ENCODE measurements at places on chromosomes 1 and 21.

DNA sequence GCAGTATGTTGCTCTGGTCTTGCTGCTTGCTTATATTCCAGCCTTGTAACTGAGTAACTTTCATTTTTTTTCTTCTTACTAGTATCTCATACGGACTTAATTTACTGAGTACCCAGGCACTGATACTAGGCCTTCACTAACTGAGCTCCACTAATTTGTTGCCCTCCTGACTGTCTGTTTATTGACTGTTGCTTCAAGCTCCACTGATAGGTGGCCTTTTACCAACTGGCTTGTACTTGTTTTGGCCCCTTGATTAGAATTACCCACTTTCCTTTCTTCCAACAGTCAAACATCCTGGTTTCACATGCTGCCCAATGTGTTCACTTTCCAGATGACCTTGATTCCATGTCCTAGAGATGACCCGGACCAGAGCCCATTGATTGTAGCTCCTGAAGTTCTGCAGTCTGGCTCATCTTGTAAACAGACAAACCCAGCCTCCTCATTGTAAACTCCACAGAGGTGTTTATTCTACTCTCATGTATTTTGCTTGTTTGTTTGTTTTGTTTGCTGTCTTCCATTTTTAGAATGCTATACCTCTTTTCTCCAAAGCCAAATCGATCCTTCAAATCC lies 27.7 kb downstream of the RGS1 start:
- DNase-seq, result no peak

GRCh38 chr1:91076834-91077233 lies 55.0 kb upstream of the ZNF644 start:
- no peak for DNase-seq

GRCh38 chr1:46820560-46821060 lies 21.8 kb downstream of the CYP4B1 start:
- DNase-seq, result no peak

- DNase-seq, result no peak
These were observed 10.2 kb downstream of the ECE1 start for GRCh38 chr1:21280011-21280471.

GRCh38 chr21:18832950-18833349 lies 429.4 kb upstream of the TMPRSS15 start:
- DNase-seq, result no peak

GRCh38 chr1:17680308-17680707 lies 74.8 kb upstream of the ACTL8 start:
- no peak for DNase-seq

DNA sequence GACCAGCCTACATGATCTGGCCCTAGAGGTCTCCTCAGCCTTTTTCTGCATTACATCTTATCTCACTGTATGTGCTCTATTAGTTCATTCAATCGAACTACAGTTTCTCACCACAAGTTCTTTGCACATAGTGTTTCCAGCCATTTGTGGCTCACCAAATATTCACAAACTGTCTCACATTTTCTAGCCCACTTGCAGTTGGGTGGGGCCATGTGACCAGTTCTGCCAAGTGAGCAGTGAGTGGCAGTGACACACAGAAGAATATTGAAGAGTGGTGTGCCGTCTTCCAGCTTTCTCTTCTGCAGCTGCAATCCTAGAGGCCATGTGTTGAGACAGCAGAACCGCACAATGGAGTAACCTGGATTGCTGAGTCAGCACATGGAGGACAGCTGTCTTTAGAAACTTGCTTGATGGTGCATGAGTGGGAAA lies 103.2 kb upstream of the ZNF644 start:
- DNase-seq, result no peak

GRCh38 chr21:33028287-33028670 lies 2.5 kb downstream of the OLIG2 start:
- DNase-seq, result no peak

- no peak for DNase-seq
These were observed 687.7 kb upstream of the ADGRL4 start for GRCh38 chr1:79694241-79694640.

DNA sequence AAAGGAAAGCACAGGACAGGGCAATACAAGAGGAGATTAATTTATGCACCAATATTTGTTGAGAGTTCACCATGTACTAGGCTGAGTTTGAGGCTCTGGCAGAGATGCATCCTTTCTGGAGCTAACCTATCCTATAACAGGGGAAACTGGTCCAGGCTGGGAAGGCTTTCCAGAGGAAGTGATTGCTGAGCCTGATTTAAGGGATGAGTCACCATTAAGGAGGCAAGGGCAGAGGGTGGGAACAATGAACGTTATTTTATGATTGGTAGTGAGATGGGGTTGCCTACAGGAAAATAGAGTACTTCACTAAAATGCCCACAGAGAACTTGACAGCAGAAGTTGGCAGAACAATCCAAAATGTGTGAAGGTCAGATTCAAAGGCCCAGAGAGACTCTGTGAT lies 141.4 kb downstream of the PLPP3 start:
- DNase-seq, result no peak

DNA sequence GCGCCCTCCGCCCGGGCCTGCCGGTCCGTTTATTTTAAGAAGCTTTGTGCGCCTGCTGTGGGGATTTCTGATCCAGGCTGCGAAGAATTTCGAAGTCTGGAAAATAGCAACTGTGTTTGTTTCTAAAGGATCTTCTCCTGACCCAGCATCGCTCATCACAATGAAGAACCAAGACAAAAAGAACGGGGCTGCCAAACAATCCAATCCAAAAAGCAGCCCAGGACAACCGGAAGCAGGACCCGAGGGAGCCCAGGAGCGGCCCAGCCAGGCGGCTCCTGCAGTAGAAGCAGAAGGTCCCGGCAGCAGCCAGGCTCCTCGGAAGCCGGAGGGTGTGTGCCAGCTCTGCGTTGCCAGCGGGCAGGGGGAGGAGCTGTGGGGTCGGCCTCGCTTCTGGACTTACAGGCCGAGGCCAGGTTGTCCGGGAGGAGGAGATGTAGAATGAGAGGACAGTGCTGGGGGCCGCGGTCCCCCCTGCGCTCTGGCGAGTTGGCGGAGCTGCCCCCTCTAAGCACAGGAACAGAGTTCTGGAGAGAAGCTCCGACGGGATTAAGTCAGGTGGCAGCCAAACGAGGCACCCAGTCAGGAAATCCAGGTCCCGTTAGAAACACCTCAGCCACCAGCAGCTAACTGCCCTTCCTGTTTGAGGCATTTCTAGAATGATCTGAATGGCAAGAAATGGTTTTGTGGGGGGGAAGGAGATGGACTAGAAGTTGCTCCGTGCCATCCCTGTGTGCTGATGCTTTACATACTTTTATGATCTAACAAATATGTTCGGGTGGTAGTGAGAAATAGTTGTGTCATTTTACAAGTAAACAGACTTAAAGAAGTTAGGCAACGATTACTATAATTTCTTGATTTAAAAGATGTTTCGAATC lies 948 bp downstream of the TXLNA start:
- DNase-seq, result no peak

GRCh38 chr1:196309386-196309785 lies 298.9 kb downstream of the KCNT2 start:
- peak; percentile 14 for DNase-seq

DNA sequence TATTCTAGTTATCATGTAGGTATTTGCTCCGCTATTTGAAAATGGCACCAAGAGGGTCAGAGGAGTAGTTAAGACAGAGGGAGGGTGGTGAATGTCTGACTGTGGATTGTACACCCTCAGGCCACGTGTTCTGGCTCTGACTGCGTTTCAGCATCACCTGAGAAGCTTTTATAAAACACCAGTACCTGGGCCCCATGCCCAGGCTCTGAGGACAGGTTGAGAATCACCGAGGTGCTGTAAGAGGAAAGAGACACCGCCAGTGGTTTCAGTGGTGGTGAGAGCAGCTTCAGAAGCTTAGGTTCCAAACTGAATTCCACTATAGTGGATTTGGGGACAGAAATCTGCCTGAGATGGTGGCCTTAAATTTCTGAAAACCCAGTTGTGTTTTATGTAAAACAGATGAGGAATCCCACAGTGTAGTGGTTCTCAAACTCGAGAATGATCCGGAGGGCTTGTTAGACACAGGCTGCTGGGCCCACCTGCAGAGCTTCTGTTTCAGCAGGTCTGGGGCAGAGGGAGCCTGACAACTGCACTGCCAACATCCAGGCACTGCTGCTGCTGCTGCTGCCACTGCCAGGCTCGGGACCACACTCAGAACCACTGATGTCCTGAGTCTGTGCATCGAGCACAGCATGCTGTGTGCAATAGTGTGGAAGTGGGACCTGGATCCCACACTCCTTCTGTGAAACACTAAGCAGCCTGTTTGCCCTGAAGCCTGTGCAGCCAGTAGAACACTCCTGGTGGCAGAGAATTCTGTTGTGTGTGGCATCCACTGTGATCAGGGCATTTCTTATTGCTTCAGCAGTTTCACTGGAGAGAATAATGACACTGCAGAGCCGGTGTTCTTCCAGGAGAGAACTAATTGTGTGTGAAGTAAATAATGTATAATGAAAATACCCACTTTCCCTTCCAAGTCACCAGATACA lies 98.7 kb downstream of the SUSD4 start:
- no peak for DNase-seq

DNA sequence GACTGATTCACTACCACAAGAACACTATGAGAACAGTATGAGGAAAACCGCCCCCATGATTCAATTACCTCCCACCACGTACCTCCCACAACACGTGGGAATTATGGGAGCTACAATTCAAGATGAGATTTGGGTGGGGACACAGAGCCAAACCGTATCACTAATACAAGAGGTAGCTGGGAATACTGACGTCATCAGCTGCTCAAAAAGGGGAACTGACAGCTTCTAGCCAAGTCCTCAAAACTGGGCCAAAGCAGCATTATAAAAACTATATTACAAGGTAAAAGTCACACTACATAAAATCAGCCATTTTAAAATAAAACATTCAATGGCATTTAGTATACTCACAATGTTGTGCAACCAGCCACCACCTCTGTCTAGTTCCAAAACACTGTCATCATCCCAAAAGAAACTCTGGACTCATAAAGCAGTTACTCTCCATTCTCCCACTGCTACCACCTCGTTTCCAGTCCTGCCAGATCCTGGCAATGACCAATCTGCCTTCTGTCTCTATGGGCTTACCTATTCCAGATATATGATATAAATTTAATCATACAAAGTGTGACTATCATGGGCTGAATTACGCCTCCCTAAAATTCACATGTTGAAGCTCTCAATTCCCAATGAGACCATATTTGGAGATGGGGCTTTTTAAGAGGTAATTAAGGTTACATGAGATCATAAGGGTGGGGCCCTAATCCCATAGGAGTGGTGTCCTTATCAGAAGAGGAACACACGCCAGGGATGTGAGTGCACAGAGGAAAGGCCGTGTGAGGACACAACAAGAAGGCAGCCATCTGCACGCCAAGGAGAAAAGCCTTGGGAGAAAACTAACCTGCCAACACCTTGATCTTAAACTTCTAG lies 192.1 kb downstream of the SETD4 start:
- DNase-seq, result no peak

DNA sequence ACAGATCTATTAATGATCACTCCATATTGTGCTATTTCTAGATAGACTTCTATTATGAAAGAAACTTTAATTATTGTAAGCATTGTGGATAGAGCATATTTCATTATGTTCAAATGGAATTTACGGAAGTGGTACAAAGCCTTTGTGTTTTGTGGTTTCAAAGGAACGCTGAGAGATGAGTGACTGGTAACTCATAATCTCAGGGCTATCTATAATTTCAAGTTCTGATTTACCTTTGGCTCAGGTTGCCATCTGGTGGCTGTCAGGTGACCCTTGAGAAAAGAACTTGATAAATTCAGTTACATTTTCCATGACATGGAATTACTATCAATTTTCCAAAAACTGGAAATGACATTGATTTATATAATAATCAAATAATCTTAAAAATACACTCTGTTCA lies 12.2 kb downstream of the NTNG1 start:
- DNase-seq, result no peak

- no peak for DNase-seq
These were observed 689 bp downstream of the PKP1 start for GRCh38 chr1:201283836-201284553.

DNA sequence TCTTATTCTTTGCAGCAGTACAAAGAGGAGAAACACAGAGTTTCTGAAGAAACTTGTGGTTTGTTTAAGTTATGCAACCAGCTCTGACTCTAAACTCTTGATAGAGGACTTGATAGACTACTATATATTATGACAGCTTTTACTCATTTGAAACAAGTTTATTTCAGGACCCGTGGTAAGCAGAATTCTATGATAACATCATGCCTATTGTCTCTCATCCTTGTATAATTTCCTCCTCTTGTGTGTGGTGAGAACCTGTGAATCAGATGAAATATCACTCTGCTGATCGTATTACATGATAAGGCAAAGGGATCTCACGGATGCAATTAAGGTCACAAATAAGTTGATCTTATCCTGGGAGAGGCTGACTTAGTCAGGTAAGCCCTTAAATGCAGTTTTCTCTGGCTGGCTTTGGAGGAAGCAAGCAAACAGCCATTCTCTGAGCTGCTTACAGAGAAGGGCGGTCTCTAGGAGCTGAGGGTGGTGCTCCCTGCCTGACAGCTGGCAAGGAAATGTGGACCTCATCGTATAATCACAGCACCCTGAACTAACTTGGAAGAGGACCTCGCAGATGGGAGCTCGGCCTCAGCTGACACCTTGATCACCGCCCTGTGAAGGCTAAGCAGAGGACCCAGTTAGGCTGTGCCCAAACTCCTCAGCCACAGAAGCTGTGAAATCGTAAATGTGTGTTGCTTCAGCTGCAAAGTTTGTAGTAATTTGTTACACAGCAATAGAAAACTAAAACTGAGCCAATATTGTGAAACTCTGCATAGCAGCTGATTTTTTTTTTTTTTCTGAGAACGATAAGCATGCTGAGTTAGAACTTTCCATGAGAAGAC lies 151.1 kb upstream of the DPT start:
- no peak for DNase-seq

- DNase-seq, result no peak
These were observed 62.8 kb downstream of the SLX9 start for GRCh38 chr21:45002381-45003204.

DNA sequence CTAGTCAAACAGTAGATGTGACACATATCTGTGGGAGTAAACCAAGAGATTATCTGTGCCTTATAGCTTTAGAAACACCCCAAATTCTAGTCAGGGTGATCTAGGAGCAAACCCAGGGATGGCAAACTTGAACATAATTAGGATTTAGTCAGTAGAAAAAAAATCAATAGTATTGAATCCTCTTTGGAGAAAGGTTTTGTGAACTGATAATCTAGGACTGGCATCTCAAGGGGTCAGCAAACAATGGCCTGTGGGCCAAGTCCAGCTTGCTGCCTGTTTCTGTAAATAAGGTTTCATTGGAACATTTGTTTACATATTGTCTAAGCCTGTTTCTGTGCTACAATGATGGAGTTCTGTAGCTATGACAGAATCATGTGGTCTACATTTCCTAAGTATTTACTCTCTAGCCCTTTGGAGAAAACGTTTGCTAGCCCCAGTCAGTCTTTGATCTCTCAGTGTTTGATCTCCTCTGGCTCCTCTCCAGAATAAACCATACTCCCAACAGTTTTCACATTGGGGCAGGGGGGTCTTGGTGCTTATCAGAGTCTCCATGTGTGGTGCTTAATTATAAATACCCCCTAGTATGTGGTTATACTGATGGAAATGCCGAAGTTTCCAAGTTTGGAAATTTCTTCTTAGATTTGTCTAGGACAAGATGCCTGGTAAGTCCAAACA lies 385.8 kb downstream of the NTNG1 start:
- DNase-seq, result no peak
